ENCODE measurements at places on chromosomes 1 and 21.

- no peak for DNase-seq
Measured at GRCh38 chr1:246382589-246383238, 124.4 kb downstream of the SMYD3 start.

DNA sequence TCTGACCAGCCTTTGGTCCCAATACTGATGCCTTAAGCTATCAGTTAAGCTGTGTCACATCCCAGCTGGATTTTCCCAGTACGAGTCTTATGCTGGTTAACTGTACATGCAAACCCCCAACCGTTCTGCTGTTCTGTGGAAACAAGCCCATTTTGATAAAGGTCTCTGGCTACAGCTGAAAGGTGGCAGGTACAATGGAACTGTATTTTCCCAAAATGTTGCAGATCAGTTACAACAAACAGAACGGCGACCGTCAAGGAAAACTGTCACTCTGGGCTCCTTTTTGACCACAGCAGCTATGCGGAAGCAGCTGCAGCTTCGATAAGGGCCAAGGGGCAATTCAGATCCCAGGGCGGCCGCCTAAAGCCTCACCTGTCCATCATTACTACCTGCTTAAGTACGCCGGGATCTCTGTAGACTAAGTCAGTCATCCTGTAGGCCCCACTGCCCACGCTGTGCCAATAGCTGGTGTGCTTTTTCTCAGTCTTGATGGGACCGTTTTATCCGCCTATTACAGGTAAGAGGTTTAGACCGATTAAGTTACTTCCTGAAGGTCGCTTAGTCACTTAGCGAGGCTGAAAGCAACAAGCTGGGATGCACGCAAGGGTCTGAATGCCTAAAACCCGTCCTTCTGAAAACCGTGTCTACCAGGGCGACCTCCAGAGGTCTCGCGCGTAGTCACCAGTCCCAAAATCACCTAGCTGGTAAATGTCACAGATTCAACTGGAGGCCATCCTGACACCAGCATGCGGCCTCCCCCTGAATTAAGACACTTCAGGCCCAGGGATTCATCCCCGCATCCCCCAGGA is 11.1 kb upstream of the RAB42 start:
- DNase-seq: peak; percentile 75

DNA sequence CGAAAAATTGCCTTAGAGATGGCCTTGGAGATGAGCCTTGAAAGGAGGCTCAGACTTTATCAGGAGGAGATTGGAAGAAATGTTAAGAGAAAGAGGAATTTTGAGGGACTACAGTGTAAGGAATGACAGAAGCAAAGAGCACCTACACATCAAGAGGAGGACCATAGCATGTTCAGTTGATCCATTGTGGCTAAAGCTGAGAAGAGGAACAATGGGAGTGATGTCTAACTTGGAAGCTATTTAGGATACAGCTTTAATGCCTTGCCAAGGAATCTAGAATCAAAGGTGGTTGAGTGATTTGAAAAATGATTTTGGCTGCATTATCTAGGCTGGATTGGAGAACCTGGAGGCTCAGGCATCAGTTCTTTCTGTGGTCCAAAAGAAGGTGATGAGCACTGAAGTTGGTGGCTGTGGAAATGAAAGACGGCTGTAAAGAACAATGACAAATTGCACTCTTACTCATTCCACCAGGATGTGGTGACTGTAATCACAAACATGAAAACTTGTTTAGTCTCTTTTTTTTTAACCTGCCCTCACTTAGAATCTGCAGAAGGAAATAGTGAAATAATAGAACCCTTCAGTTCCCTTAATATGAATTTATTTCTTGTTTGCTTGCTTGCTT is 11.3 kb downstream of the FAM20B start:
- no peak for DNase-seq

- no peak for DNase-seq
Measured at GRCh38 chr1:70387507-70387906, 23.6 kb upstream of the CTH start.

GRCh38 chr21:17476006-17476405 is 36.8 kb upstream of the CXADR start:
- DNase-seq: no peak

- DNase-seq: no peak
Measured at GRCh38 chr1:181314010-181314409, 169.3 kb upstream of the CACNA1E start.

DNA sequence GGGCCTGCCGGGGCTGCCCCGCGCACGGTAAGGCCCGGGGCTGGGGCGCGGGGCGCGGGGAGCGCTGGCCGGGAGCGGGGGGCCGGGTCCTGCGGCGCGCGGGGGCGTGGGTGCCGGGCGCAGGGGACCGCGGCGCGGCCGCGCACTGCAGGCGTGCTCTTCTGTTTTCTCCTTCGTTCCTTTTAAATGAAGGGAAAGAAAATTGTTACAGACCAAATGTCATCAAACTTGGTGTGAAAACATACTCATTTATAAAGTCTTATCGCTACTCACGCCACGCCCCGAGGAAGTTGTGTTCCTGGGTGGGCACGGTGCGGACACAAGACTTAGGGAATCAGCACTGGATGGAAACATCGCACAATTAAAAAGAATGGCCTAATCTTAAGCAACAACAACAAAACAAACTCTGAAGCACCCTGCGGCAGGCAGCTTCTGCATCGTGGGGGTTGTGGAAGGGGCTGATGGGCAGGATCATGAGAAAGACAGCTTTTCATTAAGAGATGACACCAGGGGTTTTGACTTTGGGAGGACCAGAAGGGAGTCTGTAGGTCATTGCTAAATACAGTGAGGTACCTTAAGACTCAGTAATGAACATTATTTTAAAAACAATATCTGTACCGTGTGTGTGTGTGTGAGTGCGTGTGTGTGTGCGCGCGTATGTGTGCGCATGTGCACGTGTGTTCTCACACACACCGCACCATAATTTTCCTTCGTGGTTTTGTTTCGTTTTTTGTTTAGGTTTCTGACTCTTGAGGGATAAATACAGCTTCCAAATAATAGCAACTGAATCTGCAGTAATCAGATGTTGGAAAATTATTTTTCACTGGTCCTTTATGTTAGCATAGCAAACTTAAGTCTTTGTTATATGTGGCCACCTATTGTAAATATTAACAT is 548 bp downstream of the B3GALT5 start:
- DNase-seq: no peak

Measured in mucosa of descending colon (tissue), 3 donors.